ENCODE measurements at places on chromosomes 1 and 21.

GRCh38 chr1:116415200-116415698 lies 42.2 kb downstream of the ATP1A1 start:
- DNase-seq: no peak

GRCh38 chr1:231095595-231095994 lies 55.5 kb upstream of the FAM89A start:
- no peak for DNase-seq

DNA sequence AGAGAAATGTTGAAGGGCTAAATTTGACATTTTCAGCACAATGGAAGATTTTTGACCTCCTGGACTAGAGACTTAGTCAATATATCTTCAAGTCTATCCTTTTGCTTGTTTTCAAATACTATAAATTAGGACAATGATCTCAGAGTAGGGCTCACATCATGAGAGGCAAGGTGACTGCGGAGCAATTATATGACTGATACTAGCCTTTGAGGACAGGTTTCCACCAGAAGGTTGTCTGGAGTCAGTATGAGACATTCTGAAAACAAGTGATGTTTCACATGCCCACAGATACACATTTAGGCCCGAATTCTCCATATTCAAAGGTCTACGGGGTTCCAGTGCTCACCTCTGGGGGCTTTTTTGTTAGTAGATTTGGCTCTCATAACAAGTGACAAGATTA lies 142.3 kb upstream of the SAMSN1 start:
- DNase-seq: no peak

GRCh38 chr1:183694066-183694465 lies 41.0 kb upstream of the APOBEC4 start:
- no peak for DNase-seq

DNA sequence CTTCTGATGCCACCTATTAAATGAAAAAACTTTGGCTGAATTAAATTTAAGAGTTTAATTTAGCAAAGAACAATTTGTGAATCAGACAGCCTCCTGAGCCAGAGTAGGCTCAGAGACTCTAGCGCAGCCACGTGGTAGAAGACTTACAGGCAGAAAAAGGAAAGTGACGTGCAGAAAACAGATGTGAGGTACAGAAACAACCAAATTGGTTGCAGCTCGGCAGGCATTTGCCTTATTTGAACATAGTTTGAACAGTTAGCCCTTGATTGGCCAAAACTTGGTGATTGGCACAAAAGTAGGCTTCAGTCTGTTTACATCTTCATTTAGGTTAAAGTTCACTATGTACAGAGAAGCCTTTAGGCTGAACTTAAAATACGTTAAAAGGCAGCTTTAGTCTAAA lies 22.9 kb downstream of the TCP10L start:
- DNase-seq: no peak

GRCh38 chr1:85313888-85314696 lies 37.7 kb upstream of the BCL10 start:
- no peak for DNase-seq
